Left renal cortex interstitium (tissue), 4 donors: ENCODE measurements at places on chromosomes 1 and 21. TPM values are rescaled to one million over a fixed set of nuclear protein-coding genes. Genes with fewer than 3 reads are reported as not detected.

DNA sequence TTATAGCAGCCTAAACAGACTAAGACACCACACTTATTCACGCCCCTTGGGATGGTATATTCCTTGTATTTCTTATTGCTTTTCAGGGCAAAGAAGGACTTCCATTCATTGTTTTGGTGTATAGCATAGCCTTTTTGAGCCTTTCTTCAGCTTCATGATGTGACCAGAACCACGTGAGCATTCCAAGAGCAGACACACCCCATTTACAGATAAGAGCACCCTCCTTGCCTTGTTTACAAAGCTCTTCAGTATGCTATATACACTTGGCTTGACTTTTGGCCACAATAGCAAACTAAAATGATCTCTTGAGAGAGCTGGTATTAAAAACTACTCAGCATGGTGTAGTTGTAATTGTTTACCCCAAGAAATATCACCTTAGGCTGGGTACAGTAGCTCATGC, 78.7 kb downstream of the PIK3R3 start:
- no peak for DNase-seq

GRCh38 chr1:171753685-171754352, 12.0 kb upstream of the VAMP4 start:
- no peak for DNase-seq

Gene ALX3
- polyA plus RNA-seq: not detected

Gene FALEC
- polyA plus RNA-seq: not detected

Gene FAAH
- polyA plus RNA-seq: 31.8 TPM
